Thyroid gland (tissue), 4 donors: ENCODE measurements at places on chromosomes 11 and 22. TPM values are rescaled to one million over a fixed set of nuclear protein-coding genes. Genes with fewer than 3 reads are reported as not detected.
A peak's percentile ranks its signal among the peaks of the same experiment; 100 is the strongest.

DNA sequence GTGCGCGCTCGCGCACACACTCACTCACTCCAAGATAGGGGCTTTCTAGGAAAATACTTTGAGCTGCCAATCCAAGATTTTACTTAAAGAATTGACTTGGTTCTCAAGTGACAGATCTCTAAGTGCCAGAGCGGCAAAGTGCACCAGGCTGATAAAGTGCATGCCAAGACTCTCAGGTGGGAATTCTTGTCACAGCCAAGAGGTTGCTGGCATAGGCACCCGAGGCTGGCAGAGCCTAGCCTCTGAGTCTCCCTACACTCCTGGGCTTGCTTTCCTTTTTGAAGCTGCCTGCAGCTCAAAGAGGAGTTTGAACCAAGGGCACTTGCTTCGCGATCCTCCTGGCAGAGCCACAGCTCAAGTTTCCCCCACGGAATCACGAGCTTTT lies 2.5 kb upstream of the ADM start:
- no peak for DNase-seq

GLB1L3 gene
- total RNA-seq: 0.63 TPM

DNAJB7 gene
- total RNA-seq: 0.54 TPM

- DNase-seq: no peak
Observed at GRCh38 chr11:23865341-23865975, 631.4 kb upstream of the LUZP2 start.

DEUP1 gene
- 1.1 TPM for total RNA-seq

C11orf86 gene
- not detected for total RNA-seq

GRCh38 chr11:130773244-130773820 lies 142.9 kb downstream of the SNX19 start:
- DNase-seq: no peak

DNA sequence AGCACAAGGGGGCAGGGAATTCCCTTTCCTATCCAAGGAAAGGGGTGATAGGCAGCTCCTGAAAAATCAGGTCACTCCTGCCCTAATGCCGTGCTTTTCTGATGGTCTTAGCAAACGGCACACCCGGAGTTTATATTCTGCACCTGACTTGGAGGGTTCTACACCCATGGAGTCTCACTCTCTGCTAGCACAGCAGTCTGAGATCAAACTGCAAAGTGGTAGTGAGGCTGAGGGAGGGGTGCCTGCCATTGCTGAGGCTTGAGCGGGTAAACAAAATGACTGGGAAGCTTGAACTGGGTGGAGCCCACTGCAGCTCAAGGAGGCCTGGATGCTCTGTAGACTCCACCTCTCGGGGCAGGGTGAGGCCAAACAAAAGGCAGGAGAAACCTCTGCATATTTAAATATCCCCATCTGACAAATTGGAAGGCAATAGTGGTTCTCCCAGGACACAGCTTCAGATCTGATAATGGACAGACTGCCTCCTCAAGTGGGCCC lies 194.7 kb downstream of the OR4A47 start:
- DNase-seq: no peak

PDE3B gene
- 3.0 TPM for total RNA-seq

DNA sequence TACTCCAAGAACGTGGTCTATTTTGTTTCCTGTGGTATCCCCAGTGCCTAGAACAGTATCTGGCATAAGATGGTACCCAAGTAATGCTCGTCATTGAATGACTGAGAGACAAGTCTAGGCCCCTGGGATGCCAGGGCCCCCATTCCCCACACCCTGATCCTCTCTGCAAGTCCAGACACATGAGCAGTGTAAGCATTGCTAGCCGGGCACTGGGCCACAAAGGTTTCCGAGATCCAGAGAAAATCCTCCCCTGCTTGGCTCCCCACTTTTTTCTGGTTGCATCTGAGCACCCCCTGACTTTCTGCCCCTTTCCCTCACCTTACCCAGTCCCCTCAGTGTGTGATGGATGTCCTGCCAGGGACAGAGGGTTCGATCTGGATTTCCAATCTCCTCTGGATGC lies 160.1 kb upstream of the NECTIN1 start:
- no peak for DNase-seq

DNA sequence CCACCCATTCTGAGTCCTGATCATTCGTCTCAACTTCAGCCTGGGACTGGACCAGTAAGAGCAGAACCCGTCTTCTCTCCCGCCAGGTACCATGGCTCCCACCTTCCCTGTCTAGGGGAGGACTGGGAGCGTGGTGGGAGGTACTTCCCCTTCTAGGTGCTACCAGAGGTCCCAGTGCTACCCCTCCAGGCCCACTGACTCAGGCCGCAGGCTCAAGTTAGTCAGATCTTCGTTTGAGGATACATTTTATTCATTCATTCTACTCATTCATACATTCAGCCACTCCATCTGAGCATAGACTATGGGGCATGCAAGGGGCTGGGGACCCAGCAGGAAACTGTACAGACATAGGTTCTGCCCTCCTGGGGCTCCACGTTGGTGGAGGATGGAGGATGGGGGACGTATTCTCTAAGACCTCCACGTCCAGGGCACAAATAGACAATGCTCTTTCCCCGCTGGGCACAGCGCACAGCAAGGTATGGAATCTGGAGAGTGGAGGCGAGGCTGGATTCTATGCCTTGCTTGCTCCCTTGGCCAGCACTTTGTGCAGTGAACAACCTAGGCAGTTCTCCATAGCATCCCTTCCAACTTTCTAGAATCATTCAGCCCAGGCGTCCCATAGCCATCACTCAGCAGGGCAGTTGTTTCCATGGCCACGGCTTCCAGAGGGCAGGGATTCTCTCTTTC lies 1.0 kb upstream of the RAB3IL1 start:
- no peak for DNase-seq

- peak; percentile 9 for DNase-seq
Observed at GRCh38 chr11:78138694-78139421, 568 bp downstream of the ALG8 start.
